Smooth muscle cell of trachea (primary cell): ENCODE measurements at places on chromosomes 4 and X. TPM values are rescaled to one million over a fixed set of nuclear protein-coding genes. Genes with fewer than 3 reads are reported as not detected.

The GLRA3 gene
- under 0.01 TPM in 1 of 2 replicates, not detected in the other for total RNA-seq

The BEX2 gene
- 0.73 and 0.99 TPM in 2 replicates for total RNA-seq

The ERAS gene
- total RNA-seq, result not detected in 2 replicates

The STATH gene
- not detected in 2 replicates for total RNA-seq

The NEIL3 gene
- total RNA-seq, result 4.0 and 11.5 TPM in 2 replicates

The DCAF12L1 gene
- under 0.01 TPM in 1 of 2 replicates, not detected in the other for total RNA-seq

The ZNF595 gene
- total RNA-seq, result 10.8 and 11.7 TPM in 2 replicates

The SPANXC gene
- total RNA-seq, result not detected in 2 replicates

The DIPK2B gene
- 0.15 TPM in 1 of 2 replicates, not detected in the other for total RNA-seq

The TCEANC gene
- total RNA-seq, result 2.6 and 3.3 TPM in 2 replicates

The F11 gene
- not detected in 2 replicates for total RNA-seq

The FHDC1 gene
- total RNA-seq, result under 0.01 and 0.17 TPM in 2 replicates

The PABPC4L gene
- total RNA-seq, result 0.17 and 0.58 TPM in 2 replicates

The ITIH6 gene
- not detected in 2 replicates for total RNA-seq

The RHOXF2 gene
- not detected in 2 replicates for total RNA-seq

The DGAT2L6 gene
- total RNA-seq, result not detected in 2 replicates
